Mesenchymal stem cell (in vitro differentiated cells and primary cell): ENCODE measurements at places on chromosomes 5 and 9.
A peak's percentile ranks its signal among the peaks of the same experiment; 100 is the strongest.

DNA sequence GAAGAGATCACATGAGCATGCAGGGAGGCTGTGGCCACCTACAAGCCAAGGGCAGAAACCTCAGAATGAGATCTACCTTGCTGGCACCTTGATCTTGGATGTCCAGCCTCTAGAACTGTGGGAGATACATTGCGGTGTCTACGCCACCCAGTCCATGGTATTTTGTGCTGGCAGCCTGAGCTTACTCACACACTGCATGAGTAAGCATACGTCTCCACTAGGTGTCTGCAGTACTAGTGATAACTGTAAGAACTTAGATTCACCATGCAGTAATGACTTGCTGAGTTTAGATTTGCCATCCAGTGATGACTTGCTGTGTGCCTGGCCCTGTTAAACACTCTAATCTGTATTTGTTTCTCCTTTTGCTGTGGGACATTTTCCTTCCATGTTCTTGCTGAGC is 417.7 kb downstream of the GADD45G start:
- peak; percentile 36 for DNase-seq

GRCh38 chr5:160497878-160498277 is 76.2 kb downstream of the PTTG1 start:
- DNase-seq: no peak

DNA sequence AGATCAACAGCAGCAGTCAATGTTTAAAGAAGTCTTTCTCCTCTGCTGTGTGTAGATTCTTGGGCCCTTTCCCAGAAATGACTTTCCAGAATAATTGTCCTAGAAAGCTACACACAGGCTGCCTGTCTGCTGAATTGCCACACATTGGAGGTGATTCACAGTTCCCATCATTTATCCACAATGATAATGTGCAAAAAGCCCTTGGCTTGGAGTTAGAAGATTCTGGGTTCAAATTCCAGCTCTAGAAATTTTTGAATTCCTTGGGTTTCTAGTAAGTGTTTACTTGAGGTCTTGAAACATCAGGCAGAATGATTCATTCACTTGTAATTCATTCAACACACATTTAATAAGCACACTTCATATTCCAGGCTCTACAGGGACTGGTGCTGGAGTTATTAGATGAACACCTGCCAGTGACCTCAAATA is 28.6 kb upstream of the EPB41L4B start:
- peak; percentile 32 for DNase-seq

DNA sequence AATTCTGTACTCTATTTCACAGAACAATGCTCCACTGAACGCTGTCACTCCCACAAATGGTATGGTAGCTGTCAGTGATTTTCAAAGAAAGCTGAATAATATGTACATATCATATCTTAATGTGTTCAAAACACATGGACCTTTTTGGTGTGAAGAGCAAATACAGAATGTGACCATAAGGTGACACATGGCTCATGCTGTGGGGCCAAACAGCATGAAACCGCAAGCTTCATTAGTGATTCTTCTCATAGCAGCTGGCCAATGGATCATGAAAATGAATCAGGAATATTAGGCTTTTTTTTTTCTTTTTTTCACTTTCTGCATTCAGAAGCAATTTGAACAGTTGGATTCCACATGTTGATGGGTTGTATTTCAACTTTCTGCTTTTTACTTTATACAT is 54.9 kb upstream of the CDH9 start:
- DNase-seq: no peak

- DNase-seq: no peak
These were observed 87.1 kb upstream of the MVB12B start for GRCh38 chr9:126239515-126239914.

GRCh38 chr9:93592008-93592642 is 15.7 kb downstream of the PHF2 start:
- DNase-seq: no peak

DNA sequence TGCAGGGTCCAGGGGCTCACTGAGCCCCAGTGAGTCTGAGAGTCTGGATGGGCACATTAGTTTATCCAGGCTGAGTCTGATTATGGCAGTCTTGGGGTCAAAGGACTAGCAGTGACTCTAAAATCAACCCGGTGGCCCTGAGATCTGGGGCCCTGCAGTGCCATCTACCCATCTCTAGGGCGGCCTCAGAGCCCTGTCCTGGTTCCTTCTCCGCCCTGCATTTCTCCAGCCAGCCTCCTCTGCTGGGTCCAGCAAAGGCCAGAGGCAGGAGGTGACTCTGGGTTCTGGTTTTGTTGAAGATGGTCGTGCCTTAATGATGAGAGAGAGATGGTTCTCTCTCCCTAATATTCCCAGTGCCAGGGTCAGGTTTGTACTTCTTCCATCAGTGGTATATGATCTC is 15.0 kb downstream of the DCANP1 start:
- no peak for DNase-seq

- DNase-seq: no peak
These were observed 27.9 kb downstream of the ADGRV1 start for GRCh38 chr5:90586469-90586868.

DNA sequence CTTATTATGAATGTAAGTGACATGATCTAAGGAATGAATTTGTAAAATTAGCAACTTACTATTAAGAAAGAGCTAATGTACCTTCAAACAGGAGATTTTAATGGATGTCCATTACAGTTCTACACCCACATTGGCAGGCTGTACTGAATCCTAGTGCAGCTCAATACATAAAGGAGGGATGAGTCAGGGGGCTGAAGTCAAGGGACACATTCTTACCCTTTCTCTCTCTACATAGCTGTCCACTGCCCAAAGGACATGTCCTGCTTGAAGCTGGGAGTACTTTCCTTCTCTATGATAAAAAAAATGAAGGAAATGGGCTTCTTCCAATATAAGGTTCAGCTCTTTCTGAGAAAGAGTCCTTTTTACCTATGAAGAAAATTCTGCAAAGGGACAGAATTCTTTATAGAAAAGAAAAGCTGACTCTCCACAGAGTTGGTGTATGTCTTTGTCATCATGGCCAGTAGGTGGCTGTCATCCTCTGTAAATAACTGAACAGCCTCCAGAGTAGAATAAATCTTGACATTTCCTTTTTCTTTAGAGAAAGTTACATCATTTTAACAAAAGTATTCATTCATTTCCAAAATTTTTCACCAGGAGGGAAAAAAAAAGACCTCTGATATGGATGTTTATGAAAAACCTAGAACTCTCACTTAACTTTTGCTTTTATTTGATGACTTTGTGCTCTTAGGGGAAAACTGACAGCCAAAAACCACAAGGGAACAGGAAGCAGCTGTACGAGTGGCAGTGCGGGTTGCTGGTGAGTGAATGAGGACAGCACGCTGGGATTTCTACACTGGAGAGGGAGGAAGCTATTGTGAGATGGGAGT is 13.1 kb upstream of the IFNA14 start:
- DNase-seq: peak; percentile 48

DNA sequence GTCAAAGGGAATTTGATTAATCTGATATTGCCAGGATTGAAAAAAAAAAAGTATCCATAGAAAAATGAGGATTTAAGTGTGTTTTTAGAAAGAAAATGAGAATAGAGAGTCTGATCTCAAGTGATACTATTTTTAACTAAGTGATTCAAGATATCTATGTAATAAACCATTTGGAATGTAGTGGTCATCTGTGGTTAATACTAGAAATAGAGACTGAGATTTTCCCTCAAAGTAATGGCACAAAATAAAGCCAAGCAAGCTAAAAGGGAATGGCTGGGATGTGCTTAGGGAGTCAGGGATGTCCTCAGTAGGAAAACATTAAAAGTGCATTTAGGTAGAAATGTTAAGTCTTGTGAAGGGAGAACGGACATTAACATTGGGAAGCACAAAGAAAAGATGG is 90.6 kb downstream of the FBXO4 start:
- peak; percentile 13 for DNase-seq

DNA sequence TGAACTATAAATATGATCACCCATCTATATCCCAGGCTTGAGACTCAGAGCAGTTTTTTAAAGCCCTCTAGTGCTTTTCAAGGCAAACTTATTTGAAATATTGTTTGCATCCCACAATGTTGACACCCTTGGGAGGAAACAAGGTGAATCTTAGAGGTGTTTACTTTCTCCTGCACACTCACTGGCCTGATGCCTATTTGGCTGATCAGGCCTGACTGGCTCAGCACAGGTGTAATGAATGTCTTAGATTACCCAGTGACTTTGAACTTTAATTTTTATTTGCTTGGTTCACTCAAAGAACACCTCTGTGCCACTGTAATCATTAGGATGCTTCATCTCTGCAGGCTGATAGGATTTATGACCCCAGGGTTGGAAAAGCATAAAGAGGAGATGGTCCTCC is 158.3 kb downstream of the KCTD16 start:
- no peak for DNase-seq

- no peak for DNase-seq
These were observed 84.1 kb downstream of the SLIT3 start for GRCh38 chr5:169216866-169217265.

DNA sequence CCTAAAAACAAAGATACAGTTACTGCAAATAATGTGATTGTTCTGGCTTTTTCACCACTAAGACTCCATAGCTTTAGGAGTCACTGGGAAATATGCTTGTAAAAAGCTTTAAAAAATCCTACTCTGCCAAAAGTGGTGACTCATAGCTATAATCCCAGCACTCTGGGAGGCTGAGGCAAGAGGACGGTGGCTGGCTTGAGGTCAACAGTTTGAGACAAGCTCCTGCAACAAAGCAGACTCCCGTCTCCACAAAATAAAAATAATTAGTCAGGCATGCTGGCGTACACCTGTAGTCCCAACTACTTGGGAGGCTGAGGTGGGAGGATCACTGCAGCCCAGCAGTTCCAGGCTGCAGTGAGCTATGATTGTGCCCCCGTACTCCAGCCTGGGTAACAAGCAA is 406.4 kb downstream of the HTR1A start:
- no peak for DNase-seq

DNA sequence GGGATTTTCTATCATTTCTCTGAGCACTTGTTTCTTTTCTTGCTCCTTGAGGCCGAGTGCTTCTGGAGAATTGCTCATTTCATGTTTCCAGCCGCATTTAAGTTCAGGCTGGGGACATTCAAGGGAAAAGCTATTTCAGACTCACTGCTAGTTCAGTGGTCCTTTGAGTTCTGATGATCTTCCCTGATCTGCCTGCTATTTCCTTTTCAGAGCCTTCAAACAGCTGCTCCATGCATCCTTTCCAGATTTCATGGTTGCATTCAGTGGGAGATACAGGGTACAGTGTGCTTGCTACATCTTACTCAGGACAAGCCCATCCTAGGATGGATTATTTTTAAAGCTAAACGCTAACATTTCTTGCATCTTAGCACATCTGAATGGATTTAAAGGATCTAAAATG is 14.7 kb downstream of the NDUFS4 start:
- DNase-seq: no peak

GRCh38 chr5:8683496-8683895 is 814.5 kb downstream of the MTRR start:
- DNase-seq: no peak

DNA sequence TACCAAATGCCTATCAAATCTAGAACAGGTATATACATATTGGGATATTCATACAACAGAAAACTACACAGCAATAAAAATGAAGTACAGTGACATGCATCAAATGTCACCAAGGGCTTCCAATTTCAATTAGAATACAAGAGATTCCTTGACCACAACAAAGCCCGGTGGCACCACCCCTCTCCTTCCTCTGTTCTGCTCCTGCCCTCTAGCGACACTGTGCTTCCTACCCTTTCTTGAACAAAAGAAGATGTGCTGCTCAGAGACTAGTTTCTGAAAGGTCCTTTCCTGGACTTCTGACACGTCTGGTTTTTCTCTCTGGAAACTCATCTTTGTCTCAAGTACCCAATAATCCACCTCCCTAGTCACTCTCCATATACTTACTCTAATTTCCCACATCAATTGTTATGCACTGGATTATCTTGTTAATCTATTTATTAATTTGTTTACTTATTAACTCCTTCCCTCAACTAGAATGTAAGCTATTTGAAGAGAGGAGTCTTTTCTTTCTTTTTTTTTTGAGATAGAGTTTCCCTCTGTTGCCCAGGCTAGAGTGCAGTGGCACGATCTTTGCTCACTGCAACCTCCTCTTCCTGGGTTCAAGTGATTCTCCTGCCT is 70.4 kb upstream of the CTSV start:
- peak; percentile 11 for DNase-seq

DNA sequence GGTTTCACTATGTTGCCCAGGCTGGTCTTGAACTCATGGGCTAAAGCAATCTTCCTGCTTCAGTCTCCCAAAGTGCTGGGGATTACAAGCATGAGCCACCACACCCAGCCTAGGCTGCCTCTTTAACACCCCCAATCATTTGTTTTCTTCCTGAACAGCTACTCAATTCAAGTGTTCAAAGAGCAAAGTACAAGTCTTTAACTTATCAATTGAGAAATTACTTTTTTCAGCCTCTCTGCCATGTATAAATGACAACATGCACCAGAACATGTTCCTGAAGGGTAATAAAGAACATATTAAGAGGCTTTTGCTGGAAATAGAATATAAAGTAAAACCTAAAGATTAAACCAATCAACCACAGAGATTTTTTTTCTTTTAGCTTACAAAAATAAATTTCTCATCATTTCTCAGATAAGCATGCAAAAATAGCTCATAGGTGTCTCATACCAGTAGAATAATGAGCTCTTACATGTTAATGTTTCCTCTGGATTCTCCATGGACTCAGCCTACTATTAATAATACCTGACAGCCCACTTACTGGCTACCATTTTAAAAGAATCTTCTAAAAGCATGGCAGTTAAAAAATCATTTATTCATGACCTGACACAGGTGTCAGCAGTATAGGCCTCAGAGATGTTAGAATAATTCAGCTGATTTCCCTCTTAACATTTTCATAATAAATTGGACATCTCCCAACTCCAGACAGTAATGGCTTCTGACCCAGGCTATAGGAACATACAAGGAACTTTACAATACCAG is 60.0 kb downstream of the MCTP1 start:
- no peak for DNase-seq

GRCh38 chr5:159094745-159095144 is 5.0 kb downstream of the EBF1 start:
- DNase-seq: peak; percentile 74

GRCh38 chr5:74103131-74104023 is 477.4 kb downstream of the ARHGEF28 start:
- no peak for DNase-seq

DNA sequence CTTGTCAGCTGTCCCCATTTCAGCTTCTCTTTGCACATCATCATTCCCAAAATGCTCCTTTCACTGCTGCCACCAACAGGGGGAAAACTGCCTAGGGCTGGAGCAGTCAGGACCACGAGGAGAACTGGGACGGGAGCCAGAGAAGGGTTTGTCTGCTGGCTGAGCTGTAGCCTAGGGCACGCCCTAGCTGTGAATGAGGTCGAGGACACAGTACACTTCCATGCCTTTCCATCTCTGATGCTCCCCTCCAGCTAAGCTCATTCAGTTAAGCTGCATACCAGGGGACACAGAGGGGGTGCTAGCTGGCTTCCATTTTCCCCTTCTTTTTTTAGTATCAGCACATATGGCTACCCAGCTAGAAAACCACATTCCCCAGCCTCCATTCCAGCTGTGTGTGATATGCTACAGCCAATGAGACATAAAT is 64.7 kb downstream of the STK10 start:
- peak; percentile 76 for DNase-seq

- no peak for DNase-seq
These were observed 322.4 kb downstream of the TMEM167A start for GRCh38 chr5:82754759-82755158.
